ENCODE measurements at places on chromosomes 2 and 18. TPM values are rescaled to one million over a fixed set of nuclear protein-coding genes. Genes with fewer than 3 reads are reported as not detected.

DNA sequence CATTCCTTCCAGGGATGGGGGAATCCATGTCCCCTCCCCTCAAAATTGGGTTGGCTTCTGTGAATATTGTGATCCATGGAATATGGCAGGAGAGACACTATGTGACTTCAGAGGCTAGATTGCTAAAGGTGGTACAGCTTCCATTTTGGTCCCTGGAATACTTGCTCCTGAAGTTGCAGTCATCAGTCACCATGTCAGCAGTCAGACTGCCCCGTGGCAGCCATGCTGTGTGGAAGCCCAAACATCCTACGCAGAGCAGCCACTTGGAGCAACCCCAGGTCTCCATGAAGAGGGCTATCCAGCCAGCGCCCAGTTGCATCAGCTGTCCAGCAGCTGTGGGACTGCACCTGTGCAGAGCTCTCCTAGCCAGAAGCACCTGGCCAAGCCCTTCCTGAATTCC is 15.8 kb upstream of the KDSR start:
- DNase-seq: no peak

DNA sequence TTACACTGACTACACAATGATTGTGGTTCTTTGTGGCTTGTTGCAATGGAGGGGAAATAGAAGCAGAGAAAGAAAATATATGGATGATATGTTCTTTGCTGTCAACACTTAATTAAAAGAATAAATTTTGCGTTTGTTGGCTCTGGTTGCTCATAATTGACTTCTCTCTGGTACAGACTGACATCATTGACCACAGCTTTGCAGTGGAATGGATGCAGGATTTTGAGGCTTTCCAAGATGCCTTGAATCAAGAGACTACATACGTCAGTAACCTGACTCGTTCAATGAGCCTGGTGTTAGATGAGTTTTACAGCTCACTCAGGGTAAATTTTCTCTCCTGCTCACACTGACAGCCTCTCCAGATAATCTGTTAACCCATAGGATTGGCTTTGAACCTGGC is 9.9 kb downstream of the GPN1 start:
- no peak for DNase-seq

DNA sequence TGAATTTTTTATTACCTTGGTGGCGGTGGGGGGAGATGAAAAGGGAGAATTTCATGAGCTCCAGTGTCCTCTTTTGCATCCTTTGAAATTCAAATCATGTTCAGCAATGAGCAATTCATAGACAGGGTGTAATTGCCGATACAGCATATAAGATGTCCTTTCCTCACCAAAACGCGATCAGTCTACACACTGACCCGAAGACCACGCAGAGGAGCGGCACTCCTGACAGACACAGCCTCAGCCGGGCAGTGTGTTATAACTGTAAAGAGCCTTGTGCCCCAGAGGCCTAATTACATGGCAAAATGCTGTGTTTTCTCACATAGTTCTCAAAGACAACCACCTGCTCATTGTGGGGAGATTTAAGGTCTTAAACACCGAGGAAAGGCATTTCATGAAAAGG is 38.4 kb upstream of the APCDD1 start:
- no peak for DNase-seq

DNA sequence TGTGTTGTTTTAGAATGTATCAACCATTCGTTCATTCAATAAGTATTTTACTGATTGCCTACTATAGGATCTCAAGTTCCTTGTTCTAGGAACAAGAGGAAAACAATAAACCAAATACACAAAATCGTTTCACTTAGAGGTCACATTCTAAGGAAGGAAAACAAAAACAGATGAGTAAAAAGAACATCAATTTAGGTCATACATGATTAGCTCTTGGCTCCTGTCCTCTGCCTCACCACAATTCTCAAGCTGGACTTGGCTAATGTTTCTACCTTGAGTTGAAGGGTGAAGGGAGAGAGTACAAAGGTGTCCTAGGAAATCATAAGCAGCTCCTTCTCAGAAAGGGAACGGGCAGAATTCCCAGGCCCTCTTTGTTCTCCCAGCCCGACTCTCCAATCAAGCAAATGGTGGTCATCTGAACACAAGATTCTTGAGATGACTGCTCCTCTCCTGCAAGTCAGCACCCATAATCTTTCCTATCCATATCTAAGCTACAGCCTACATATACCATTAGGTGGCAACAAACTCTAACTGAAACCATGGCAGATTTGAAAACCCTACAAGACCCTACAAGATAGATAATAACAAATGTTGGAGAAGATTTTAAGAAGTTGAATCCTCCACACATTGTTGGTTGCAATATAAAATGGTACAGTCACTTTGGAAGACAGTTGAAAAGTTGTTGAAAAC is 76.0 kb downstream of the CBLN2 start:
- DNase-seq: no peak

GRCh38 chr2:8219631-8220355 is 462.1 kb upstream of the ID2 start:
- no peak for DNase-seq

- DNase-seq: no peak
These were observed 375.0 kb upstream of the ZEB2 start for GRCh38 chr2:144894612-144895599.

DNA sequence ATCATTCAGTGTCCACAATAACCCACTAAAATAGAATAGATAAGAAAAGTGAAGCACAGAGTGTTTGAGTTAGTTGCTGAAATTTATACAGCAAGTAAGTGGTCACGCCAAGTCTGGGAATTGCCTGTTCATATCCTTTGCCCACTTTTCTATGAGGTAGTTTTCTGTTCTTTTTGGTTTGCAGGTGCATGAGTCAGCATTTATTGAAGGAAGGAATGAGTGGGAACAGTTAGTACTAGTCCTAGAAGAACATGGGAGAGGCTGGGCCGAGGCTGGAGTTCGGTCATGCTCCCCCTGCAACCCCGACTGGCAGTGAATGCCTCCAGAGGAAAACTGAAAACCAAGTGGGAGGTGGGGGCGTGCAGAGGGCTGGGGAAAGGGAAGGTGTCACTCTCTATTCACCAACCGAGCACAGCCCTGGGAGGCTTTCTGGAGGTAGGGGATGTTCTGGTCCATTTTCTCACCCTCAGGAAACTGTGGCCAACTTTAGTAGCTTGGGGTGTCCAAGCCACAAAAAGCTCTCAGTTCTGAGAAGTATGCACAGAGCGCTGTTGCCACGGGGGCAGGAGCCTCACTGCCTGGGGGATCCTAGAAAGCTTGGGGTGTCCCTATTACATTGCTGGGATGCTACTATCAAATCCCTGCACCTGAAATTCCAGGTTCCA is 41.4 kb downstream of the FOSL2 start:
- no peak for DNase-seq

Gene GPR39
- total RNA-seq: 0.09 TPM

Gene C2orf15
- total RNA-seq: 1.8 TPM

Gene ACAA2
- 44.5 TPM for total RNA-seq

All from thymus (tissue), 14 donors.